ENCODE measurements at places on chromosomes 3 and 15.

GRCh38 chr3:175307642-175308041, 448.5 kb downstream of the NAALADL2 start:
- no peak overlapping the region for H3K4me3 ChIP-seq
- no peaks in the 10 kb centered on the region for H3K27me3 ChIP-seq
- no peaks in the 10 kb centered on the region for H3K36me3 ChIP-seq
- H3K4me1 ChIP-seq = no peaks in the 10 kb centered on the region
- H3K27ac ChIP-seq = no peak overlapping the region

DNA sequence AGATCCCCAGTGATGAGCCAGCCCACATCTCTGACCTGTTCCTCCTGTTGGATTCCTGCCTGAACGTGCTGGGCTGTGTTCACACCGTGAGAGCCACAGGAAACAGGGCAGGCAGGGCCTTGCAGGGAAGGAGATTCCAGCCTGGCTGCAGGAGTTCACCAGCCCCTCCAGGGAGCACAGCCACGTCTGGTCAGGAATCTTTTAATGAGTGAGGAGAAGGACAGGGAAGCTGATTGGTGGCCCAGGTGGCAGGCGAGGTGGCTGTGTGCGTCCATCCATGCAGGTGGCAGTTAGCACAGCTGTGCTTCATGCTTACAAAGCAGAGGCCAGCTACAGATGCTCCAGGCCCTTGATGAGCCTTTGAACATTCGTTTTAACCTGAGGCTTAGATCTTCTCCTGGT, 10.5 kb downstream of the LRRK1 start:
- H3K4me3 ChIP-seq = no peak overlapping the region
- H3K27me3 ChIP-seq = peaks cover 28% of the 10 kb centered on the region
- no peaks in the 10 kb centered on the region for H3K36me3 ChIP-seq
- DNase-seq = no peak
- no peak overlapping the region for H3K27ac ChIP-seq
- H3K4me1 ChIP-seq = no peaks in the 10 kb centered on the region

DNA sequence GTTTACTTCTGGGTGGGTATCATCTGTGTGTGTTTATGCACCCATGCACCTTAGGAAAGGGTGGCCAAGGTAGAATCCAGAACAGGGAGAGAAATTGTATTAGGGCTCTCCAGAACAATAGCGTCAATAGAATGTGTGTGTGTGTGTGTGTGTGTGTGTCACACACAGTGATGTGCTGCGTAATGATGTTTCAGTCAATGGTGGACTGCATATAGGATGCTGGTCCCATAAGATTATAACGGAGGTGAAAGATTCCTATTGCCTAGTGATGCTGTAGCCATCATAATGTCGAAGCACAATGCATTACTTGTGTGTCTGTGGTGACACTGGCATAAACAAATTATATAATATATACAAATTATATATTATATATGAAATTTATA, 69.3 kb upstream of the PRR23C start:
- H3K4me3 ChIP-seq = no peak overlapping the region
- H3K27ac ChIP-seq = no peak overlapping the region
- H3K4me1 ChIP-seq = peaks cover 7% of the 10 kb centered on the region
- peaks cover 3% of the 10 kb centered on the region for H3K36me3 ChIP-seq
- DNase-seq = no peak

- DNase-seq = no peak
- no peak overlapping the region for H3K27ac ChIP-seq
Observed at GRCh38 chr3:108493862-108494261, 16.5 kb downstream of the MYH15 start.

DNA sequence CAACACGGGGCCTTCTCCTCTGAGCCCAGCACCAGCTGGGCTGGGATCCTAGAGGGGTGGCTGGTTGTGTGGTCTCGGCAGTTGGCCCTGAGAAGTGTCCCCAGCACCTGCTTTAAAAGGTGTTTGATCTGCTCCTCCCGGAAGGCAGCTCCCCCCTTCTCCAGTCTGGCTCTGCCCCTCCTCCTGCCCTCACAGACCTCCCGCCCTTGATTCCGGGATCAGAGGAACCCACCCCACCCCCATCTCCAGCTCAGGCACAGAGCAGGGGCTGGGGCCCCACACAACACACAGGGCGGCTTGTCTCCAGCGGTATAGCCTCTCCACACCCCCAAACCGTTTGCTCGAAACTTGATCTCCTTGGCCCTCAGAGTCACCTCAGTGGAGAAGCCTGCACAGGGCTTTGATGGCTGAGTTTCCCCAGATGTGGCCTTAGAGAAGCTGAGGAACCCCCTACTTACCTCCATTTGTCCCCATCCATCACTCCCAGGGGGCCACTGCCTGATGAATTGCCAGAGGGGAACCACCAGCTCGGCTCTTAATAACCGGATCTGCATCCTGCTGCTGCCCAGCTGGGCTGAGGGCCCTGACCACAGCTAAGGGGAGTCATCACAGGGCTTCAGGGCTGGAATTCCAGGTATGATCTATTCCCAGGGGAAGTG, 6.4 kb upstream of the STRA6 start:
- no peaks in the 10 kb centered on the region for H3K4me1 ChIP-seq
- H3K27me3 ChIP-seq = peaks cover 40% of the 10 kb centered on the region
- no peak overlapping the region for H3K27ac ChIP-seq
- no peak overlapping the region for H3K4me3 ChIP-seq
- H3K36me3 ChIP-seq = no peaks in the 10 kb centered on the region

DNA sequence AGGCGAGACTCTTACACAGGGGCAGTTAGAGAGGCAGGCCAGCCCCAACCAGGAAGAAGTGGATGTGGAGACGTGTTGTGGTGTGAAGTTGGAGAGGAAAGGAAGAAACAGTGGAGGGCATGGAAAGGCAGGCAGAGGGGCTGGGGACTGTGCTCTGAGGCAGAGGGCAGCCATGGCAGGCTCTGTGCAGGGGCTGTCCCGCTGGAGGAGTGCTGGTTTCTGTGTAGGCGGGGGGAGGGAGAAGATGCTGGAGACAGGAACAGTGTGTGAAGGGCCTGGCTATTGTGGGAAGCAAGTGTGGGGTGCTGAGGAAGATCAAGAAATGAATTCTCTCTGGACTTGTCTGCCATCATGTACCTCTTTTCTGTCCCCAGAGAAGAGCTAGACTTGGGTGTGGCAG, 21.0 kb downstream of the SNAPC5 start:
- H3K27ac ChIP-seq = peak overlapping the region; percentile 33
- H3K4me3 ChIP-seq = no peak overlapping the region
- H3K4me1 ChIP-seq = peaks cover 23% of the 10 kb centered on the region
- DNase-seq = no peak
- H3K27me3 ChIP-seq = no peaks in the 10 kb centered on the region

DNA sequence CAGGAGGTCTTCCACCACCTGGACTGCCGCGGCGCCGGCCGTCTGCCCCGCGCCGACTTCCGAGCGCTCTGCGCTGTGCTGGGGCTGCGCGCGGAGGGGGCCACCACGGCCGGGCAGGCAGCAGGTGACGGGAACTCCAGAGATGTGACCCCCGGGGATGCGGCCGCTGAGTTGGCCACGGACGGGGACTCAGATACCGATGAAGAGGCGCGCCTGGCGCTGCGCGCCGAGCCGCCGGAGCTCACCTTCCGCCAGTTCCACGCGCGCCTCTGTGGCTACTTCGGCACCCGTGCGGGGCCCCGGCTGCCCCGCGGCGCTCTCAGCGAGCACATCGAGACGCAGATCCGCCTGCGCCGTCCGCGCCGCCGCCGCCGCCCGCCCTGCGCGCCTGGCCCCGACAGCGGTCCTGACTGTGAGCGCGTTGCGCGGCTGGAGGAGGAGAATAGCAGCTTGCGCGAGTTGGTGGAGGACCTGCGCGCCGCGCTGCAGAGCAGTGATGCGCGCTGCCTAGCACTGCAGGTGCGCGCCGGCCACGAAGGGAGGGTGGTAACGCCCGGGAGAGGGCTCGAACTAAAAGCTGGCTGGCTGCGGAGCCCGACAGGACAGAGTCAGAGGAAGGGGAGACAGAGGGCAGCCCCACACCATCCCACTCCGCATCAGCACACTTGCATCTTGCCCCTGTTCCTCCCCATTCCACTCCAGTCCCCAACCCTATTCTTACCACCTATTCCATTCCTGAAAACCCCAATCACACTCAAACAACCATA, 885 bp downstream of the EFCC1 start:
- no peak for DNase-seq
- H3K27me3 ChIP-seq = peaks cover 43% of the 10 kb centered on the region
- no peak overlapping the region for H3K27ac ChIP-seq
- no peaks in the 10 kb centered on the region for H3K36me3 ChIP-seq

- peaks cover 9% of the 10 kb centered on the region for H3K4me1 ChIP-seq
- H3K27ac ChIP-seq = no peak overlapping the region
- H3K27me3 ChIP-seq = no peaks in the 10 kb centered on the region
- DNase-seq = no peak
- H3K36me3 ChIP-seq = no peaks in the 10 kb centered on the region
- no peak overlapping the region for H3K4me3 ChIP-seq
Observed at GRCh38 chr3:106431721-106432120, 562.9 kb upstream of the CBLB start.

- peaks cover 5% of the 10 kb centered on the region for H3K36me3 ChIP-seq
- H3K4me1 ChIP-seq = peaks cover 37% of the 10 kb centered on the region
- no peaks in the 10 kb centered on the region for H3K27me3 ChIP-seq
Observed at GRCh38 chr3:188179006-188179966, 25.3 kb downstream of the LPP start.

GRCh38 chr15:62897634-62898033, 144.9 kb upstream of the TPM1 start:
- H3K27me3 ChIP-seq = peaks cover 26% of the 10 kb centered on the region
- no peaks in the 10 kb centered on the region for H3K36me3 ChIP-seq
- no peak for DNase-seq
- H3K4me3 ChIP-seq = no peak overlapping the region
- H3K27ac ChIP-seq = no peak overlapping the region

- no peaks in the 10 kb centered on the region for H3K36me3 ChIP-seq
- DNase-seq = no peak
- no peaks in the 10 kb centered on the region for H3K27me3 ChIP-seq
- no peak overlapping the region for H3K4me3 ChIP-seq
- no peaks in the 10 kb centered on the region for H3K4me1 ChIP-seq
Observed at GRCh38 chr3:155321418-155321817, 27.9 kb upstream of the STRIT1 start.
